ENCODE measurements at places on chromosomes 5 and 9.

- peak; percentile 83 for DNase-seq
These were observed 240.8 kb upstream of the ZNF462 start for GRCh38 chr9:106622164-106622487.

DNA sequence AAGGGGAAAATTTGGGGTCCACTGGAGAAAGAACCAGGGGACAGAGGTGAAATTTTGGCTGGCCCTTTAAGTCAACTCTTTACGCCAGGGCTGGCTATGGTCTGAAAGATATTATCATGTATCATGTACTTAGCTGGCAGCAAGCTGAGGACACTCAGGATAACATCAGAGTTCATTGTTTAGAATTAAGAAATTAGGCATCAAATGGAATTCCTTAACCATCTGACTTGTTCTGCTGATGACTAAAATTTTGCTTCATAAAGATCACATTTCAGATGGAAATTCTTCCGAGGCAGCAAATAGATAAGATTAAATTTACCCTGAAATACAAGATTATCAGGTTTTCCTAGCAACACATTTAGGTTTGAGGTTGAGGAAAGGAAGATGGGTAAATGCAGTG lies 269.4 kb upstream of the KLF9 start:
- DNase-seq = no peak

GRCh38 chr5:168660691-168661090 lies 81.5 kb upstream of the PANK3 start:
- DNase-seq = no peak

GRCh38 chr5:172313915-172314314 lies 30.4 kb upstream of the UBTD2 start:
- DNase-seq = no peak

DNA sequence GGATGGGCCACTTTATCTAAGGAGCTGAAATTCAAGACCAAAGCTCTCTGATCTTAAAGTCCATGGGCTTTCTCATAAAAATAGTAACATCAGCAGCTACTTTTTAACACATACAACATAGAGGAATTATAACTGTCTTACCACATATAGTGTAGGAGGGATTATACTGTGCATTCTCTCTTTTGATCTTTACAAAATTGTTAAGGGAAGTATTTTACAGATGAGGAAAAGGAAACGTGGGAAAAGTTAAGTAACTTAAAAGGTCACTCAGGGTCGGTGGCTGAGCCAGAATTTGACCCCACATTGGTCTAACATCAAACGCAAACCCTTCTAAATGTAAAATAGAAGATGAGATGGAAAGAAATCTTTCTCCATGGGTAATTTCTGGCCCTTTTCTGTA lies 38.4 kb downstream of the ZNF608 start:
- no peak for DNase-seq

DNA sequence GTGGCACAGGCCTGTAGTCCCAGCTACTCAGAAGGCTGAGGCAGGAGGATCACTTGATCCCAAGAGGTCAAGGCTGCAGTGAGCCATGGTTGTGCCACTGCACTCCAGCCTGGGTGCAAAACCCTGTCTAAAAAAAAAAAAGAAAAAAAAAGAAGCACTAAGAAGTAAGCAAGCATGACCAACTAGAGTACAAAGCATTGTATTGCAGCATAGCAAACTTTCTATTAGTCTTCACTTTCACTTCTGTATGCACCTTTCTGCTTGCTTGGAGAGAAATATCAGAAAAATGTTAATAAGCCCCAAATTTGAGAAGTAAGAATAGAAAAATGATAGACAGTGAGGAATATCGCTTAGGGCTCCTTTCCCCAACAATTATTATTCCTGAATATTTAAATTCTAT lies 497.7 kb upstream of the WWC1 start:
- no peak for DNase-seq

- no peak for DNase-seq
These were observed 254.2 kb downstream of the CWC27 start for GRCh38 chr5:65022932-65023331.

DNA sequence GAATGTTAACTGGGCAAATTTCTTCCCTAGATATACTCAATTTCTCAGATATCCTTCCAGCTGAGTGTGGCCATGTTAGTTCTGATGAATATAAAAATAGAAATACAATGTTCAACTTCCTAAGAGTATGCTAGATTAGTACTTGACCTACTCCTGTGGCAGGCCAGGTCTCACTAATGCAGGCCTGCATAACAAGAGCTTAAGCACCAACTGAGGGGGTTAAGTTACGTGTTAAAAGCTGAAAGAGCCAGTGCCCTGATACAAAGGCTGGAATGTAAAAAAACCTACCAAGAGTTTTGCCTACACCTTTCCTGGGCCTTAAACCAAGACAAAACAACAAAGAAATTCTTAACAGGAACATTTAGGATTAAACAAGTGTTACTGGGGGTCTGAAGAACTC lies 102.8 kb downstream of the MRPS30 start:
- no peak for DNase-seq

- DNase-seq = no peak
These were observed 210.2 kb downstream of the MEF2C start for GRCh38 chr5:88672644-88673252.

DNA sequence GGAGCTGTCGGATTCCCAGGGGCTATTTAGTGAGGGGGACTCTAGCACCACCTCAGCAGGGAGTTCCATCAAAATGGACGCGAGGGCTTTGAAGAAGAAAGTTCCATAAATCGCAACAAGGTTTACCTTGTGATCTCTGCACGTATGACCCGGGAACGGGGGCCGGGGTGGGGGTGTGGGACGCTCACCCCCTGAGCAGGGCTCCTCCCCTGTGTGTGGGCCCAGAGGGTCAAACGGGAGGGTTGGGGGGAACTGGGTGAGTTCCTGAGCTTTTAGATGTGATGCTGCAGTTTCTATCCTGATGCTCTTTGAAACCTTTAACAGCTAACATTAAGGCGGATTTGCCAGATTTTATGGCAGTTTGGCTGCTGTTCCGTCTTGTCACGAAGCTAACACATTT lies 18.9 kb upstream of the LRRC14B start:
- DNase-seq = no peak

- no peak for DNase-seq
These were observed 17.1 kb upstream of the APC start for GRCh38 chr5:112720576-112720975.
